ENCODE measurements at places on chromosomes 1 and 21.
A peak's percentile ranks its signal among the peaks of the same experiment; 100 is the strongest.

DNA sequence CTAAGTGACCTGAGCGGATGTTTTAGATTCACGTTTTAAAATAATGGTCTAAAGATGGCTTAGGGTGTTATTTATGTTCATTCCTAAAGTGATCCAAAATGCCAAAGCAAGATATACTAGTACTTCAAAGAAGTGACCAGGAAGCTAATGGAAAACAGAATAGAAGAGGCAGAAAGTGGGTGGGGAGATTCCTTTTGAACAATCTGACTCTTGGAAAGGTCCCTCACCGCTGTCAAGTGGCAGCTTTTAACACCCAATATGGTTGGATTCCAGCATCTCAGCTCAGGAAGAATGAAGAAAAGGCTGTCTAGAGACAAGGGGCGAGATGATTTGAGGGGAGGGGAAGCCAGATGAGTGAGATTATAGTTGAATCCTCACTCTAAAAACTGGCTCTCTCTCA is 90.3 kb downstream of the SCMH1 start:
- DNase-seq: no peak

DNA sequence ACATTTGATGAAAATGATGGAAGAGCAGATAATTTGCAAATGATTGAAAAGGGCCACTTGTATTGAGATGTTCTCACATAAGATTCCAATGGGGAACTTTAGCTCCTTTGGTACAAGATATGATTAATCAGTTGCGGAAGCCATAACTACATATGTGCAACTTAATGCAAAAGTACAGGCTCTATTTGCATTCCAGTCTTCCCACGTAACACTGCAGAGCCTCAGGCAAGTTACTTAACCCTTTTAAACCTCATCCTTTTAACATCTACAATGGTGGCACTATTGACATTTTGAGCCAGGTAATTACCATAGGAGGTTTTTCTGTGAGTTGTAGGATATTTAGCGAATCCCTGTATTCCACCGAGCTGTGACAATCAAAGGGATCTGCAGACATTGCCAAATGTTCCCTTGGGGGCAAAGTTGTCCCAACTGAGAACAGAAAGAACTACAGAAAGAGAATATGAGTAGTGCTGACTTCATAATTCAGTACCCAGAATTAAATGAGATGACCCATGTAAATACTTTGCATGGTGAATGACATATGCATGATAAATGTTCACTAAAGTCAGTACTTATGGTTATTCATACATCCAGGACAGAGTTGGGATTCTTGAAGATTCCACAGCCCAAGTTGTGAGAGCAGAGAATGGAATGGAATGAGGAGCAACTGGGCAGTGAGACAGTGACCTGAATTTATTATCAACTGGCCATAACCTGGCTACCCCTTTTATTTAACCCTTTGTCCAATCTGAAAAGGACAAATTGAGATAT is 62.6 kb downstream of the SPAG17 start:
- no peak for DNase-seq

DNA sequence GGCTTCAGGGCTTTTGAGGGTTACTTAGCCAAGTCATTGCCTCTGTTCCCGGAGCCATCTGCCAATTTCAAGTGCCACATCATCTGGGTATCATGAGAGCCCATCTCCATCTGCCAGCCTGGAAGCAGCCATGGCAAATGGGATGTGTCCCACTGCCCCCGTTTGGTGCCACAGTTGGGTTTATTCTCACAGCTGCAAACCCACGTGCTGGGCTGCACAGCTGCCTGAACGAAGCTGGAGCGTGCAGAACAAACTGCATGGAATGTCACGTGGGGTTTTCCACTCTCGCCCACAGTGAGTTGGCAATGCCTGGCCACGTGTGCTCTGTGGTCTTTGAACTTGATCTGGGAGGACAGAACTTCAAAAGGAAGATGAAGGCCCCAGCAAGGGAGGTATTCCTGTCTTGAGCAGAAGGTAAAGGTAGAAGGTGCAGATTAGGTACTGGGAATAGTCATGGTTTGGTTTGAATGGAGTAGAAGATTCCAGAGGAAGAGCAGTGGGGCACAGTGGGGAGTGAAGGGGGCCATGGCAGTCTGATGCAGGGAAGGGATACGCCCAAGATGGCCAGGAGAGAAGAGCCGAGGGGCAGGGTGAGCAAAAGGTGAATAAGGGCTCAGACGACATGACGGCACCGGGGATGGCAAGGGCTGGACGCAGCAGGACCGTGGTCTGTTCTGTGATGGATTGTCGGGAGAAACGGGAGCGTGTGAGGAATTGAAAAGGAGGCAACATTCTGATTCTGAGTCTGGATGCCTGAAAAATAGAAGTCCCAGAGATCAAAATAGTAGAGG is 222.0 kb downstream of the KAZN start:
- no peak for DNase-seq

- DNase-seq: no peak
Measured at GRCh38 chr21:37800456-37801061, 115.7 kb downstream of the KCNJ6 start.

DNA sequence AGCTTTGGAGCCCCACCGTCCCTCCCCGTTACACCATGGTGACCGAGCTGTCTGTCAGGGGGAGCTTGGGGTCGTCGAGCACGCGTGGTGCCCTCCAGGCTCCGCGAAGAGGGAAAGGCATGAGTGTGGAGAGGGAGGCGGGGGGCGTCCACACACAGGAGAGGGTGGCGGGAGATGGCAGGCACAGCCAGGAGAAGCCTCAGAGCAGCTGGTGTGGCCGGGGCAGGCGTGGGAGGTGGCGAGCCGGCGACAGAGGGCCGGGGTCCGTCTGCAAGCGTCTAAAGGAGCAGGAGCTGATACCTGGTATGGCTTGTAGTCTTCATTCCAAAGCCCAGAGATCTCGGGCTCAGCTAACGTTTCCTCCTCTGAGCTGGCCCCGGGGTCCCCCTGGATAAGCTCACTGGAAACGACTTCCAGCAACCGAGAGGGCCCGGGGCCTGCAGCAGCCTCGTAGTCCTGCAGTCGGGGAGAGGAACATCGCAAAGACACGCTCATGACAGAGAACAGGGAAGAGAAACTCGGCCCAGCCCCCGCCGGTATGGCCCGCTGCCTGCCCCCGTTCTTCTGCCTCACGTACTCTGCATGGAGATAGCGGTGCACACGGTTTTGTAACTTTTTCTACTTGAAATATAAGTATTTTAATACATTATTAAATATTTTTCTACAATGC is 37.4 kb downstream of the CFAP74 start:
- no peak for DNase-seq

GRCh38 chr1:26618561-26618960 is 77.3 kb upstream of the ARID1A start:
- no peak for DNase-seq

- no peak for DNase-seq
Measured at GRCh38 chr21:44701023-44701400, 4.0 kb downstream of the KRTAP10-12 start.

DNA sequence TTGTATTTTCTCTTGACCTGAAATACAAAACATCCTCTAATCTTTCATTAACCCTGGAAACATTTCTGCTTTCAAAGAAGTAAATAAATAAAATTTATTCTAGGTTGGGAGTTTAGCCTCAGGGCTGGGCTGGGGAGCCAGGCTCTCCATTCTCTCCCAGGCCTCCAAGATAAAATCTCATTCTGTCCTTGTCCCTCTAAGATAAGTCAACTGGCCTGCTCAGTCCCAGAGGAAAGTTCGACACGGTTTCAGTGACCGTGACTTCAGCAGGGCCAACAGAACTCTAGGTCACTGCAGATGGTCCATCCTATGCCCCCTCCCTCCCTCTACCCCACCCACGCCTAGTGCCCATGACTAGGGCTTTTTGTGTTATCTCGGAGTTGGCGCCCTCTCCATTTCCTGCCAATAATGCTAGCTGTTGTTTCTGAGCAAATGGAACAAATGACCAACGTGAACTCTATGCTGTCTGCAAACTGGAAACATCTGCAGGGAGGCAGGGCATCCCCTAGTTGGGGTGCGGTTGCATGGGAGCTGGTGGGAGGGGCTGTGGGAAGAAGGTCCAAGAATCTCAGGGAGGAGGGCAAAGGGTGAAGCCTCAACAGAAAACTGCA is 10.1 kb upstream of the ADORA3 start:
- no peak for DNase-seq

DNA sequence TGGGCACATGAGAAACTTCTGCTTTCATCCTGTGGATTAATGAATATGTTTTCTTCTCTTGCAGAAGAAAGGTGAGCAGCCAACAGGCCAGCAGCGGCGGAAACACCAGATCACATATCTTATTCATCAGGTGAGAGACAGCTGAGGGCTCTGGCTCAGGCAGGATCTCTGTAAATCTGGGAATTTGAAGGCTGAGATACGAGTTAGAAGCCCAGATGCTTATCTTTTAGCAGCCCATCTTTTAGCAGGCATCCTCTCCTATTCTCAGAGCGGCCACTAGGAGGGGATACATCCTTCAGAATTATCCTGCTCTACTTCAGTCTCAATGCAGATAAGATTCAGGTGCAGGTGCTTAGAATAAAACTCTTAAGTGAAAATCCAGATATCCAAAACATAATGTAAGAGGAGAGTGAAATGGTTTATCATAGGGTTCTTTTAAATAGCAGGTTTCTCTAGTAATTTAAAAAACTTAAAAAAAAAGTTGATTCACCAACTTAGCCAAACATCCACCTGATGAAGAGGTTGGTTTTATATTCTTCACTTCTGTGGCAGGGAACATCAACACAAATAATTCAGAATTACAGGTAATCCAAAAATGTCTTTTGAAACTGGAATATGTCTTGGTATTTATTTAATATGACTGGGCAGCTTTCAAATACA is 19.3 kb downstream of the SH2D2A start:
- DNase-seq: no peak

DNA sequence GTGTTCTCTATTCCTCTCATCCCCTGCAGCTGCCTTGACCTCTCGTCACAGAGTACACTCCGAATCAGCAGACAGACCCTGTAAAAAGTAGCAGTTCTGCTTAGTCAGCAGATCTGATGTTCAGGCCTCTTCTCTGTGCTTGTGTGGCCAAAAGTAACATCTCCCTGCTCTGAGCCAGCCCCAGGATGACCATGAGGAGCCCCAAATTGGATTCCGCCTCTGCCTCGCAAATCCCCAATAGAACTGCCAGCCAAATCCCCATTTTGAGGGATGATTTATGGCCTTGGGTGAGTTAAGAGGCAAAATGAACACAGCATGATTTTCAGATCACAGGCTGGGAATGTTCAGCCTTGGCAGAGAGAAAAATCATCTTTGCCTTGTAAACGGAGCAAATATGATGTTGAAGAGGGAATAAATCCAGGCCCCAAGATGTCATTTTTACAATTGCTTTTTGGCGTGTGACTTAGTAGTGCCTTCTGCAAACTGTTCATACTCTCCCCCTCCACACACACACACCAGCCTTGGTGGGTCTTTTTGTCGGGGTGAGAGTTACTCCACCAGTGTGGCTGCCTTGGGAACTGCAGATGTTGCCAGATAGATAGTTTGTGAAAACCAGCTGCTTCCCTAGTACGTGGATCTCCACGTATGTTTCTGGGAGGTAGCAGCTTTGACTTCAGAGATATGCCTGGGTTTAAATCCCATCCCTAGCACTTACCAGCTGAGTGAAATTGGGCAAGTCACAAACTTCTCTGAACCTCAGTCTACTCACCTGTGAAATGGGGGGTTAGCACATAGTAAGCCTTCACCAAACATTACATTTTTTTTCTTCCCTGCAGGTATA is 77.8 kb downstream of the MAN1C1 start:
- no peak for DNase-seq

GRCh38 chr1:91700771-91701471 is 185.0 kb downstream of the TGFBR3 start:
- peak; percentile 69 for DNase-seq

DNA sequence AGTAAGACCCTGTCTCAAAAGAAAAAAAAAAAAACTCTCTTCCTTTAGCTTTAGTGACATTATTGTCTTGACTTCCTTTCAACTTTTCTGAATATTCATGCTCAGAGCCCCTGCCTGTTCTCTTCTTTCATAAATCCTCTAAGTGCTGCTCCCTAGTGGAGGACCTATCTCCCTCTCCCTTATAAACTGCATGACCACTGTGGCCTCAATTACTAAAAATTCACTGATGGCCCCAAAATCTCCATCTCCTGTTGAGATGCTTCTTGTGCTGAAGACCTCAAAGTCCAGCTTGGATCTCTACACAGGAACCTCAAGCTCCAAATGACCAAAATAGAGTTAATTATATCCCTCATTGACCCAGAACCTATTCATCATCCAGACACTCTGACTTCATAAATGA is 7.8 kb downstream of the ITLN1 start:
- no peak for DNase-seq

GRCh38 chr1:184449916-184450315 is 63.1 kb downstream of the C1orf21 start:
- DNase-seq: no peak

- no peak for DNase-seq
Measured at GRCh38 chr1:30134466-30135217, 588.7 kb downstream of the MATN1 start.

- DNase-seq: no peak
Measured at GRCh38 chr1:43706598-43707189, 642 bp upstream of the ST3GAL3 start.

DNA sequence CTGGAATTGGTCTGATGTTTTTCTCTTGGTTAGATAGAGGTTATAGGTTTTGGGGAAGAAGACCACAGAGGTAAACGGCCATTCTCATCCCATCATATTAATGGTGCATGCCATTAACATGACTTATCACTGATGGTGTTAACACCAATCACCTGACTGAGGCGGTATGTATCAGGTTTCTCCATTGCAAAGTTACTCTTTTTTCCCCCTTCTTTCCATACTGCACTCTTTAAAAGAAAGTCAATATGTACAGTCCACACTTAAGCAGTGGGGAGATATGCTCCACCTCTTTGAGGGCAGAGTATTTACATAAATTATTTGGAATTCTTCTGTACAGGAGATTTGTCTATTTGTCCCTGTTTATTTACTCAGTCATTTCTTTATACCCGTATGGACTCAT is 35.7 kb upstream of the OSBPL9 start:
- no peak for DNase-seq

DNA sequence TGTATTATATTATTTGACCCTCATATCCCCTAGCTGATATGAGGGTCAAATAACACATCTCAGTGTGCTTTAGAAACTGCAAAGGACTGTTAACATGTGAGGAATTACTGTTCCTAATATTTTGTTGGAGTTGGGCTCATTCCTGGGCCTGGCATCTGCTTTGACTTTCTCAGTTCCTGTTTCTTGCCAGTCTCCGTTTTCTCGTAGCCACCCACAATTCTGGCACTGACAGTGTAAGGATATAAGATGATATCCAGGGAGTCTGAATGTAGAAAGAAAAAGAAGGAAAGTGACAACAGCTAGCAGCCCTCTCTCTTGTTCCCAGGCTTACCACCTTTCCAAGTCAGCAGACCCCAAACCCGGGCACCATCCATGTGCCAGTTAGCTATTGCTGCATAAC is 54.4 kb upstream of the SCMH1 start:
- DNase-seq: no peak

Data from AG04449 (cell line).